ENCODE measurements at places on chromosomes 1 and 21.

DNA sequence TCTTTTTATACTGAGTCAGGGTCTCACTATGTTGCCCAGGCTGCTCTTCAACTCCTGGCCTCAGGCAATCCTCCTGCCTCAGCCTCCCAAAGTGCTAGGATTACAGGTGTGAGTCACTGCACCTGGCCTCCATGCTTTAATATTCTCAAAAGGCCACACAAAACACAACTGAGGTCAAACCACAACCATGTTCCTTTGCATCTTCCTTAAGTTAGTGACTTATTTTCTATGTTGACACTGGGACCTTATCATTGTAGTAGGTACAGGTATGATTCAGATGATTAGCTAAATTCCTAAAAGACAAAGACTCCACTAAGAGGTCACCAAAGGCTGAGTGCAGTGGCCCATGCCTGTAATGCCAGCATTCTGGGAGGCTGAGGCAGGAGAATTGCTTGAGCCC lies 131.9 kb upstream of the ATP1B1 start:
- no peak for DNase-seq

DNA sequence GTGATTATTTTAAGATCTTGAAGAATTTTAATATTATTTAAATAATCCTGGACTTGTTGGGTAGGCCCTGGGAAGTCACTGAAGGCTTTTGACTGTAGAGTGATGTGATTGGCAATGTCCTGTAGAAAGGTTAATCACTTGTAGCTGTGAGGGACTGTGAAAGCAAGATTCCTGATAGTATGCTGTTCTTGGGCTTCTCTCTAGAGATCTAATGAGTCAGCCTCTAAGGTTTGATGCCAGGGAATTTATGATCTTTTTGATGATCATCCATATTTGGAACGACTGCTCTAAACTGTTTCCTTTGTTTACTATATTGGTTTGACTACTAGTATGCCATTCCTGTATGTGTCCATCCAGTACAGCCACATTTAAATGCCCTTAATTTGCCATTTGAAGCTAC lies 56.5 kb downstream of the CAMSAP2 start:
- peak; percentile 9 for DNase-seq

DNA sequence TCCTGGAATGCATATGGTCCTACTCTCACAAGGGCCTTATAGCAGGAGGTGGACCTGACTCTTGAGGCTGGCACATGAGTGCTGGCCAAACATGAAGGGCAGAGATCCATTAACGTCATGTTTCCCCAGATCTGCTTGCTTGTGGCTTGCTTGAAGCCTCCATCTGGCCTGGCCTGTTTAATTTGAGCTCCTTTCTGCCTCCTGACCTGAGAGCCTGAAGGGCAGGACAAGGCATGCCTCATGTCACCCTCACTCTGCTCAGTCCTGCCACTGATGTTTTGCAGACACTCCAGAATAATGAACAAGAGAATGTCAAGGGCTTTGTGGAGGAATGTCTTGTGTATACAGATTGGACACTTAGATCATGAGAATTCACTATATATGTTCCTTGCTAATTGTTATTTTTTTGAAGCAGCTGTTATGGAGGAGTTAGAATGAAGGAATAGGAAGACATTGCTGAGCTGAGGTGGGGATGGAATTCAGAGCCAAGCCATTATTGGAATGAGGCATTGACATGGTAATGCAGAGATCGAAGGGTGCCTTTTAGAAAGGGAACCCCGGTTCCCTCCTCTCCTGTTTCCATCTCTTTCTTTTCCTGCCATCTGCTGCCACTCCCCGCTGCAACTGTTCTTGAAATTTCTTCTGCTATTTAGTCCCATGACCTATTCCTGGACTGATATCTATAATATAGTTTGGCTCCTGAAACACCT lies 457.0 kb upstream of the PROX1 start:
- DNase-seq = peak; percentile 45

GRCh38 chr1:159594625-159595405 lies 7.2 kb downstream of the APCS start:
- DNase-seq = peak; percentile 70

DNA sequence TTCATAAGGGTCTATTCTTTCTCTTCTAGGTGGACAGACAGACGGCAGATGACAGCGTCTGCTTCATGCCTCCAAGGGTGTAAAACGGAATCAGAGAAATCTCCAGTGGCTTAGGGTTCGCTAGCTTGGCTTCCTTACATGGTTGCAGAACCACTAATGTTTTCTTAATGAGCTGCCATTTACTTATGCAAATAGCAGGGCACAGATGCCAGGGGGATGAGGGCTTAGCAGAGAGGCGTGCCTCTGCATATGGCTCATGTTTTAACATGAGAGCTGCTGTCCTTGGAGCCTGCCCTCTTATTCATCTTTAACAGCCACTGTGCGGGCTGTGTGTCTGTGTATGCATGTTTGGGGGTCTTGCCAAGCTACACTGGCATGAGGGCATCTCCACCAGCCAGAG lies 119.6 kb downstream of the IER5 start:
- DNase-seq = no peak

DNA sequence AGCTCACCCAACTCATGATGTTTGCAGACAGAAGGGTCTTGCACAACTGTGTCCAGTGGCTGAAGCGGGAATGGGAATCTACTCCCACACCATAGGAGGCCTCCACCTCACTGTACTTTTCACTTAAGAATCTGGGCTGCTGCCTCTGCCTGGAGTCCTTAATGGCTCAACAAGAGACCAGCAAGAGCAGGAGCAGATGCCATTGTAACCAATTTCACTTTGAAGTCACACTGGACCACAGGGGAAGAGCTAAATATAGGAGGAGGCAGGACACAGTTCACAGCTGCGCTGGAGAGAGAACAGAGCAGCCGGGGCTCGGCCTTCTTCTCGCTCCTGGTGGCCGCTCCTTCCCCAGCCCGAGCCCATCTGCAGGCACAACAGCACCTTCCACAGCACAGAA lies 120.4 kb downstream of the SIPA1L2 start:
- no peak for DNase-seq

GRCh38 chr1:178024504-178024903 lies 54.6 kb upstream of the SEC16B start:
- no peak for DNase-seq

DNA sequence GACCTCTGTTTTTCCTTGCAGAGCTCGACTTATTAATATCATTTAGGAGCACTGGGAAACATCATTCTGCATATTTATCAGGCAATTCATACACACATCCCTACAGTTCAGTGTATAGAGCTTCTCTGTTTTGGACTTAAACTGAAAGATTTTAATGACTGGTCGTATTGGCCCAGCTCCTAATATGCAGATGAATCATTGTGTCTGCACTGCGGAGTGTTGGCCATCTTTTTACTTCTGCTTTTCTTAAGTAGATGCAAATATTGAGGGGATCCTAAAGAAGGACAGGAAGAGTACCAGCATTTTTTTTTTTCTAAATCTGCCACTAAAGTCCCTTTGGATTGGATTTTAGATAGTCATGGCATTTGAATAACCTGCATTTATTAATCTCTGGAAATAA lies 154.8 kb downstream of the BACH1 start:
- no peak for DNase-seq

DNA sequence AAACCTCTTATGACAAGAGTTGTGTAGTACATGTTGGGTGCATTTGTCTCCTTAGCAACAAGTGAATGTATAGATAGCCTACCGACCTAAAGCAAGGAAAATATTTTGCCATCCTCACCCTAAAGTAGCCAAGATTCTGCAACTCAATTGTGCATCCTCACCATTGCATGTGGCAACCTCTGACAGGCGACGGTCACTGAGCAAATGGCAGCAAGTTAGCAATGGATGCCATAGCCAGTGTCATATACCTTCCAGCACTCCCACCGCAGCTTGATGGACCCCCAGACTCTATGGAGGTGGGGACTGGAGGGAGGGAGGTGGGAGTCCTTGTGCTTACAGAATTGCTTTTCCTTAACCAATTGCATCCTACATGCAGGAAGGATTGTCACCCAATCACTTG lies 17.0 kb downstream of the PROX1 start:
- DNase-seq = no peak

GRCh38 chr1:62912028-62912638 lies 128.2 kb downstream of the ATG4C start:
- no peak for DNase-seq

GRCh38 chr1:76075877-76076276 lies 1.3 kb downstream of the ST6GALNAC3 start:
- DNase-seq = peak; percentile 59

- DNase-seq = no peak
Observed at GRCh38 chr1:110501488-110502132, 17.4 kb downstream of the KCNA10 start.

GRCh38 chr1:4709641-4710040 lies 55.2 kb downstream of the AJAP1 start:
- no peak for DNase-seq

DNA sequence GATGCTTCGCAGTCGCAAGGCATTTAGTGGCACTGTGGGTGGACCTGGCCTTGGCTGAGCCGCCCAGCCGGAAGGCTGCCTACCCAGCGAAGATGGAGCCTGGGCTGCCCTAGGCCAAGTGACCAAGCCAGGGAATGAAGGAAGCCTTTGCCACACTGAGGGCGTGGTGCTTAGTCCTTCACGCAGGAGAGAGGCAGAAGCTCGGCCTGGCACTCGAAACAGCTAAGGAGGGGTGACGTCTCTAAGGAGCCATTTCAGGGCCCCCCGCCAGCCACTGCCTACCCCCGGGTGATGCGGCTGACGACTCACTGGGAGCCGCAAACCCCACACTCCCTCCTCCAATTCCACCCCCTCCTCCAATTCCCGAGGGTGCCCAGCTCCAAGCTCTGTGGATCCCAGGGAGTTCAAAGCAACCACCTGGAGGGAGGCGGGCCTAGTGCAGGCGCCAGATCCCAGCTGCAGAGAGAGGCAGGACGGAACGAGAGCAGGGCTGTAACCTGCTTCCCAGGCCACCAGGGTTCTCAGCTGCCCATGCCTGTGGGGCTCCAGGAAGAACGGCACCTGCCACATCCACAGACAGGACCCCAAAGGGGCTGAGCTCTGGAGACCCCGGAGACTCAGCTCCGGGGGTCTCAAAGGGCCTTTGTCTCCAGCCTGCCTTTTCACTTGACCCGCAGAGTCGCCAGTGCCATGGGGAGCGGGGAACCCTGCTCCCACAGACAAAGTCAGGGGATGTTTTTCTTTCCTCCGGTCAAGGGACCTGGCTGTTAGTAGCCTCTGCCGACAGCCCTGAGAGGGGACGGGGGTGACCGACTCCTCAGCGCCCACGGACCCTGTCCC lies 75.8 kb downstream of the ARHGEF16 start:
- DNase-seq = no peak

DNA sequence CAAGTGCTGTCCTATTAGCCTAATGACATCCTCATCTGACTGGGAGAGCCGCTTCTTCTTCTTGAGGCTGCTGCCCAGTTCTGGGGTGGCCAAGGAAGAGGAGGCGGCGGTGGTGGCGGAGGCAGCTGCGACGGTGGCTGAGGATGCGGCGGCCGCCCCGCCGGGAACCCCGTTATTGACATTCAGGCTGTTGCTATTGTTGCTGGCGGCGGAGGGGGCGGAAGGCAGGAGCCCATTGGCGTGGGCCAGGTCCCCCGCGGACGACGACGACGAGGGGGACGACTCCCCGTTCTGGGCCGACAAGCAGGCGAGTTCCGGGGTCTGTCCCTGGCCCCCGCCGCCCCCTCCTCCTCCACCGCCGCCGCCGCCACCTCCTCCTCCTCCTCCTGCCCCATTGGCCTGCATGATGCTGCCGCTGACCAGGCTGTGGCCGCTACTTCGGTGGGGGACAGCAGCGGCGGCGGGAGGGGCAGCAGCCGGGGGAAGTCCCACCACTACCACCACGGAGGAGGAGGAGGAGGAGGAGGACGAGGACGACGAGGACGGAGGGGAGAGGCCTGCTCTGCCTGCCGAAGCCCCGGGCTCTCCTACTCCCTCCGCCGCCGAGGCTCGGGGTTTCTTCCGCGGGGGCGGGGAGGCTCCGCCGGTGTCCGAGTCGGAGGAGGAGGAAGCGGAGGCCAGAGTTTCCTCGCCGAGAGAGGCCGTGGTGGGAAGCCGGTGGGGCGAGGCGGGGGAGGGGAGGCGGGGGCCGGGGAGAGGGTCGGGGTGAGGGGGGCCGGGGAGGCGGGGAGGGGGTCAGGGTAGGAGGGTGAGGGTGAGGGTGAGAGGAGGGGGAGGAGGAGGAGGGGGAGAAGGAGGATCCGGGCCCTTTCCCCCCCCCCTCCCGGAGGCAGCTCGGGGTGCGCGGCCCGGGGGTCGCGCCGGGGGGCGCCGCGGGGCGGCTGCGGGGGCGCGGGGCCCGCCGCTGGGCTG lies 610 bp downstream of the WDR26 start:
- DNase-seq = peak; percentile 31

GRCh38 chr1:154329152-154329521 lies 3.8 kb downstream of the ATP8B2 start:
- no peak for DNase-seq

GRCh38 chr1:62688687-62689085 lies 500 bp upstream of the DOCK7 start:
- DNase-seq = no peak

GRCh38 chr1:111192658-111193519 lies 7.6 kb downstream of the DENND2D start:
- peak; percentile 45 for DNase-seq

DNA sequence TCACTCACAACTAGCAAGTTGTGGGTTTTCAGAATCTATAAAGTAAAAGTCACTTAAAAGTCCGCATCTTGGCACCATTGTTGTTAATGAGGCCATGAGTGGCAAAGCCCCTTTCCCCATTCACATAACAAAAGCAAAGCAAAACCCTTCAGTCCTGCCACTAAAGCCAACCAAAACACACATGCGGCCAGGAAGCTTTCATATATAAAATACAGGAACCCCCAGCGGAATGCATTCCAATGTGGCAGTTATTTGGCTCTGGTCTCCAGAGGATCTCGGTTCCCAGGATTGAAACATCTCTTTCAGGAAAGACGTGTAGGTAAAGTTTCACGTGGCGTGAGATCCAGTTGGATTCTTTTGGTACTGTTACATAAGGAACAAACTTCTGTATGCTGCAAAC lies 2.5 kb upstream of the LBR start:
- DNase-seq = no peak

DNA sequence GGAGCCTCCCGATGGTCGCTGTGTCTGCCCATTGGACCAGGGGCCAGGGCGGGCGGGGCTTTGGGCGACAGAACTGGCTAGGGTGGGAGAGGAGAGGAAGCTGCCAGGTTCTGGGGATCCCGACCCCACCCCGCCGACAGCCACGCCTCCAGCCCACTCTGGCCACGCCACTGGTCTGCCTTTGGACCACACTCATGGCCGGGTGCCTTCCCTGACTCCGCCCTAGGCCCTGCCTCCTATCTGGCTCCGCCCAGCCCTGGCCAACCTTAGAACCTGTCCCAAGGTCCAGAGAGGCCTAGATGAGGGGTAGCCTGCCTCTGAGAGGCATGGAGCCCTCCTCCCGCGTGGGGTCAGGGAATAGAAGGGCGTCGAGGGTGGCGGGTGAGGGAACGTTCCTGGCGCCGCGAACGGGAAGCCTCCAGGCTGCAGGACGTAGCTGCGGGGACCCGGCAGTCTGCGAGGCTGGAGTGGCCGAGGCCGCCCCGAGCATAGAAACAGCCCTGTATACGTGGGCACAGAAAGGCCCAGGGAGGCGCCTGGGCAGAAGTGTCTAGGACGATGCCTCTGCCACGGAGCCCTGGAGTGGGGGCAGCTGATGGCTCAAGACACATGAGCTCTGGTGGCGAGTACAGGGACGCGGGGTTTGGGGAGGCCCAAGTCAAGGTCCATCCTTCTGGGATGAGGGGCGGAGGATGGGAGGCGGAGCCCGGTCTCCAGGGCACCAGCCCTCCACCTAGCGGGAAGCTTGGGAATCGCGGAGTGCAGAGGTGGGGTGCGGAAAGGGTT lies 11.5 kb upstream of the COL16A1 start:
- DNase-seq = peak; percentile 98
